Subcutaneous adipose tissue (tissue), 4 donors: ENCODE measurements at places on chromosomes 4 and X. TPM values are rescaled to one million over a fixed set of nuclear protein-coding genes. Genes with fewer than 3 reads are reported as not detected.

The TLR3 gene
- total RNA-seq = 12.2 TPM

The GAGE12E gene
- not detected for total RNA-seq

The CD38 gene
- 15.3 TPM for total RNA-seq

The PCDH19 gene
- total RNA-seq = 4.3 TPM

The CCNB3 gene
- 0.44 TPM for total RNA-seq

The TGIF2LX gene
- total RNA-seq = not detected

The UGT2B11 gene
- total RNA-seq = not detected

The PNMA6A gene
- 0.33 TPM for total RNA-seq

The SH3D19 gene
- 346 TPM for total RNA-seq

The RAB9B gene
- total RNA-seq = 0.85 TPM

The CFI gene
- total RNA-seq = 22.9 TPM

The TEX11 gene
- not detected for total RNA-seq

The FOXR2 gene
- not detected for total RNA-seq

The EGFL6 gene
- 11.6 TPM for total RNA-seq

The ERAS gene
- not detected for total RNA-seq

The ELF4 gene
- 14.8 TPM for total RNA-seq

The SUPT20HL2 gene
- not detected for total RNA-seq

The CXCL10 gene
- not detected for total RNA-seq

The SCD5 gene
- 6.2 TPM for total RNA-seq

The PDLIM3 gene
- 9.6 TPM for total RNA-seq

The MGAT4D gene
- total RNA-seq = not detected
